ENCODE measurements at places on chromosomes 2 and 18.

- DNase-seq, result no peak
These were observed 105.5 kb downstream of the ZEB2 start for GRCh38 chr2:144414324-144414845.

GRCh38 chr2:45746888-45747287, 95.4 kb downstream of the PRKCE start:
- no peak for DNase-seq

DNA sequence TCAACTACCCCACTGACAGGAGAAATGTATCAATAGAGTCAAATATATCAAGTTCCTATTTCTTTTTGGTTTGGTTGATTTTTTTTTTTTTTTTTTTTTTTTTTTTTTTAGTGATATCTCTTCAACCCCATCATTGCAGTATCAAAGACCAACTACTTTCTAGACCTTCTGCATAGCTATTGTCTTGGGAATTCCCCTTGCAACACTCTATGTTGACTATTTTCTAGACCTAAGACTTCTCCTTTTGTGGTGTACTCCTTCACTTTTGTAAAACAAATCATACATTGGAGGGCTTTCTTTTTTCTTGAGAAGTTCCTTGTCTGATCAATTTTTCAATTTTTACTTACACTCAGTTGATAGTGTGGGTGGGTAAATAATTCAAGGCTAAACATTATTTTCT, 46.5 kb upstream of the NR4A2 start:
- DNase-seq, result no peak

DNA sequence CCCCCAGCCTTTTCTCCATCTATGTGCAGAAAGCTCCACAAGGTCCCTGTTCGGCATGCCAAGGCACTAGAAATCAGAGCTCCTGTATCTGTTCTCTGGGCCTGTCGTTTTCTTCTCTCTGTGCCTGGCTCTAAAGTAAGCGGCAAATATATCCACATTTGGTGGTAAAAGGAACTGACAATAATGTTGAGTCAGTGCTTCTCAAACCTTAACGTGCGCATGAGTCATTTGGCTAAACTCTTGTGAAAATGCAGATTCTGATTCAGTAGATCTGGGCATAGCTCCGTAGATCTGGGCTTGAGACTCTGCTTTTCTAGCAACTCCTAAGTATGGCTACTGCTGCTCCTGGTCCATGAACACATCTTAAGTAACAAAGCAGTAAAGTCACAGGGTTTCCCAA, 16.5 kb upstream of the ACSL3 start:
- DNase-seq, result no peak

GRCh38 chr2:86301009-86301408, 36.4 kb downstream of the REEP1 start:
- no peak for DNase-seq

DNA sequence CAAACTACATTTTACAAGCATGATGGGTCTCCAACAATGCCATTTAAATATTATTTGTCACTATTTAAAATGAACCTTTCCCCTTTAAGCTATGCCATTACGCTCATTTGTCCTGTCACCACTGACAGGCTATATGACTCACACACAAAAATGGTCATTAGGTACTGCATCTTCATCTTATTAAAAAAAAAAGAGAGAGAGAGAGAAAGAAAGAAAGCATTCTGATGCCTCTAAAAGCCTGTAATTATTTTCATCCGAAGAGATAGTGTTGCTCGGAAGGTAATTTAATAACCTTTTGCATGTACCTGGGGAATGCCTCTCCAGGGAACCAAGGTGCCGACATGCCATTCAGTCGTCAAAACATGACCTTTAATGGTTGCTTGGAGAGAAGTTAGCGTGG, 226.7 kb downstream of the ARHGAP15 start:
- DNase-seq, result no peak

All from pancreas (tissue), 10 donors.